Activated CD4-positive, CD25-positive, alpha-beta regulatory T cell (primary cell): ENCODE measurements at places on chromosomes 5 and 9.

DNA sequence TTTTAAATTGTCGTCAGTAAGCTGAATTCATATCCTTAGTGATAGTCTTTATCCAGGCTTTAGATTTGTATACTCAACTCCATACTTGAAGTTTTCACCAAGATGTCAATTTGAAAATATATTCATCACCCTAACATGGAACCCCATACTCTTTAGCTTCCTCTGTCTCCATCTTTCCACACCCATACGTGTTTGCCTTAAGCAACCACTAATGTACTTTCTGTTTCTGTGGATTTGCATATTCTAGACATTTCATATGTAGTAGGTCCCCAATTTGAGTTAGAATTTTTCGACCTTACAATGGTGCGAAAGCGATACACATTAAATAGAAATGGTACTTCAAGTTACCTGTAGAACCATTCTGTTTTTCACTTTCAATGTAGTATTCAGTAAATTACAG lies 65.2 kb downstream of the NSD1 start:
- no peak for DNase-seq

DNA sequence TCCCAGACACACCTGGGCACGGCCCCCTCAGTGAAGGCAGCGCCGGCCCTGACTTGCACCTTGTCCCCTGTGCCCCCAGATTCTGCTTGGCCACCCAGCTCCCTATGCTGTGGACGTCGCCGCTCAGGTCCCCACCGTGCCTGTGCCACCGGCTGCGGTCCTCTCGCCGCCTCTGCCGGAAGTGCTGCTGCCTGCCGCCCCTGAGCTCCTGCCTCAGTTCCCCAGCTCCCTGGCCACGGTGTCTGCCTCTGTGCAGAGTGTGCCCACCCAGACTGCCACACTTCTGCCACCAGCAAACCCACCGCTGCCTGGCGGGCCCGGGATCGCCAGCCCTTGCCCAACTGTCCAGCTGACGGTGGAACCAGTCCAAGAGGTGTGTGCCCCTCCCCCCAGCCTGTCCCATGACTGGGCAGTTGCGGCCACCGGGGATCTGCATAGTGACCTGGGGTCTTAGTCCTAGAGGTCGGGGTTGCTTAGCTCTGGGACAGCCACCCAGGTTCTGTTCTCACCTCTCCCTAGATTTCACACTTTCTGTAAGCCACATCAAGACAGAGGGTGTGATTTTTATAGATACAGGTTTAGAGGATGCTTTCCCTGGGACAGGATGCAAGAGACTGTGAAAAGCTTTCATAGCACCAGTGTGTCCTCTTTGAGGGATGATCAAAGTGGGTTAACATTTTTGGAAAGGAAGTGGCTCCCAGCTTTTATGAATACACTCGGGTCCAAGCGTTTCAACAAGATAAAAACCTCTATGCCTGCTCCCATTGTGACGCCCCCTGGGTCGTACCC lies 78.0 kb downstream of the WNK2 start:
- DNase-seq: no peak

- no peak for DNase-seq
Measured at GRCh38 chr5:58183078-58183785, 276.7 kb downstream of the PLK2 start.

- no peak for DNase-seq
Measured at GRCh38 chr9:93814077-93814956, 140.8 kb downstream of the BARX1 start.

GRCh38 chr9:24011009-24011717 lies 185.1 kb upstream of the ELAVL2 start:
- DNase-seq: no peak

DNA sequence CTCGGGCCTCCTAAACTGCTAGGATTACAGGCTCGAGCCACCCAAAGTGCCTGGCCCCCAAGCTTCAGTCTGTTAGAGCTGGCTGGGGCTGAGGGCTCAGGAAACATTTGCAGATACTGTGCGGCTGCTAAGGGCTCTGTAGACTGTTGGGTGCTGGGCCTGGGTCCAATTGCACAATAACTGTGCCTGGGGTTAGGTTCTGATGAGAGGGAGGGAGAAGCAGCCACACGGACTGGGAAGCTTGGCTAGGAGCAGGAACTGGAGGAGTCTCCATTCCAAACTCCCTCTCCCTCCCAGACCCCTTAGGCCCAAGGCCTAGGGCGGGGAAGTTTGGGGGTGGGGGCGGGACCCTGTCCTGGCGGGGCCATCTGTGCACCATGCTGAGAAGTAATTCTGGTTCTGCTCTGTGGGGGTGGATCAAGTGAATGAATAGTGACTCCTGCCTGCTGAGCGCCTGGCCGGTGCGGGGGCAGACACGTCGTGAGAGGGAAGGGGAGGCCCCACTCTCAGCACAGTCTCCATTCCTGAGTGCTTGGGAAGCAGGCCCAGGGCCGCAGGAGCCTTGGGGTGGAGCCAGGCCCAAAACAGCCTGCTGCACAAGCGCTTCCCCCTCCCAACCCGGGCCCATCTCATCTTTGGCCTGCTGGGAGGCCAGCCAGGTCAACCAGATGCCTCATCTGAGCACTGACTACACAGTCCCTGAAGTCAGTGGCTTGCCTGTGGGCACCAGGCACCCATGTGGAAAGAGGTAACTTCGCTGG lies 1.5 kb downstream of the ASS1 start:
- DNase-seq: no peak

DNA sequence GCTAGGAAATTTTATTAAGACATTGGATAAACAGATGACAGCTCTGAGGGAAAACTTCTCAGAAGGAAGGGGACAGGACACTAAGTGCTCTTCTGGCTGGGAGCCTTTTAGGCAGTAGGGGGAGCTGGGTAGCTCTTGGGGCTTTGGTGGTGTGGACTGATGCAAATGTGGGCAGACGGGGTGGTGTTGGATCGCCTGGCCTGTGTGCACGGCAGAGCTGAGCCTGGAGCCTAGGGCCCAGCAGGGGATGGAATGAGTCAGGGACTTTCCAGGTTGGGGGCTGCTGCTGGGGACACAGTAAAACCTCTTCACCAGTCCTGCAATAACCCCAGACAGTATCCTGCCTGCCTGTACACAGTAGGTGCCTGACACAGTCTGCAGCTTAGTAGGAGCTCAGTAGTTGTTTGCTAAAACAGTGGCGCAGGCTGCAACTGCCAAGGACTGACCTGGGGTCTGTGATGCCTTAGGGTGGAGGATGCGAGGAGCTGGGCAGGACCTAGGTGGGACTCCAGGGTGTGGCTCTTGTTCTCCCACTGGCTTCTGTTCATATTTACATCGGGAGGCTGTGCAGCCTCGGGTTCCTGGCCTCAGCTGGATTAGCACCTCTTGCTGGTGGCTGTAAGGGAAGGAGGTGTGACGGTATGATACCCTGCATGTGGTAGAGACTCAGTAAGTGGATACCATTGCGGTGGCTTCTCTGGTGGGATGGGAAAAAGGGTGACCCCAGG lies 83.8 kb downstream of the DAB2IP start:
- DNase-seq: no peak

- DNase-seq: peak; percentile 51
Measured at GRCh38 chr9:114662081-114662989, 4.7 kb upstream of the TEX53 start.

GRCh38 chr5:83253720-83254119 lies 176.4 kb downstream of the XRCC4 start:
- DNase-seq: no peak

- no peak for DNase-seq
Measured at GRCh38 chr9:132631280-132631679, 38.5 kb downstream of the DDX31 start.

DNA sequence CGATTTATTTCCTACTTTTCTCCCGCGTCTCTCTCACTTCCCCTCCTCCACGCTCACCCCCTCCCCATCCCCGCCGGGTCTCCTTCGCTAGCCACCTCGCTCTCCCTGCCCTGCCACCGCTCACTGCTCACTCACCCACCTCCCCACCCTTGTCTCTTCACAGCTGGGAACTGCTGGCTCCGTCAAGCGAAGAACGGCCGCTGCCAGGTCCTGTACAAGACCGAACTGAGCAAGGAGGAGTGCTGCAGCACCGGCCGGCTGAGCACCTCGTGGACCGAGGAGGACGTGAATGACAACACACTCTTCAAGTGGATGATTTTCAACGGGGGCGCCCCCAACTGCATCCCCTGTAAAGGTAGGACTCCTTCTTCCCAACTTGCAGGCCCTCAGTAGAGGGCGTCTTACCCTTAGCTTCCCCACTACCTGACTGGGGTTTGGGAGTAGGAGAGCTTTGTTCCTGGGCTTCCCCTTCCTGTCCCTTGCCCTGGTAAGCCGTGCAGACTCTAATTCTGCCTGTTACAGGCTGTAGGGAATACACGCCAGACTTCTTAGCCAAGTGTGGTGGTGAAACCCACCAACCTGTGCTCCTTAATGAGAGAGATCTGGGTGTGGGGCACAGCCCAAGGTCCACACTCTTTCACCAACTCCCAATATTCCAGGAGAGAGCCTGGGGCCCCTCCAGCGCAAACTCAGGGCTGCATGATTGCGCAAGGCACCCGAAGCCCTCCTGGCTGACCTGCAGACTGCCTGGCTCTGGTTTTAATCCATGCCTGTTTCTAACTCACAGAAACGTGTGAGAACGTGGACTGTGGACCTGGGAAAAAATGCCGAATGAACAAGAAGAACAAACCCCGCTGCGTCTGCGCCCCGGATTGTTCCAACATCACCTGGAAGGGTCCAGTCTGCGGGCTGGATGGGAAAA lies 2.5 kb downstream of the FST start:
- DNase-seq: no peak

- DNase-seq: no peak
Measured at GRCh38 chr9:126411225-126411947, 84.8 kb downstream of the MVB12B start.

DNA sequence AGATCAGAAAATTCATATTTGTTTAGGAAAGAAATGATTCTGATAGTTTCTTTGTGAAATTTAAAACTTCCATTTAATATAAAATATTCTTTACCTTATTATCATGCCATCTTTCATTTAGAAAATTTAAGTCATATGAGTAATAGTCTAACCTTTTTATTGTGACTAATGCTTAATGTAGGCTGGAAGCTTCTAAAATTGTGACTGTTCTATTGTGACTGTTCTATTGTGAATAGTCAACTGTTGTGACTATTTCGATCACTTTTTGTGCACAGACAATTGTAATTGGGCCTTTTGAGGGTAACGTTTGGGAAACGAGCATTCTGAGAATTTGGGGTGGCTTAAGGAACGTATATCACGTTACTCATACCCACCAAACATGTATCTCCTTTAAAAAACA lies 100.0 kb downstream of the PARP8 start:
- DNase-seq: no peak

- no peak for DNase-seq
Measured at GRCh38 chr5:32358611-32359010, 45.9 kb upstream of the MTMR12 start.

GRCh38 chr5:137403869-137404268 lies 95.3 kb downstream of the SPOCK1 start:
- DNase-seq: no peak

DNA sequence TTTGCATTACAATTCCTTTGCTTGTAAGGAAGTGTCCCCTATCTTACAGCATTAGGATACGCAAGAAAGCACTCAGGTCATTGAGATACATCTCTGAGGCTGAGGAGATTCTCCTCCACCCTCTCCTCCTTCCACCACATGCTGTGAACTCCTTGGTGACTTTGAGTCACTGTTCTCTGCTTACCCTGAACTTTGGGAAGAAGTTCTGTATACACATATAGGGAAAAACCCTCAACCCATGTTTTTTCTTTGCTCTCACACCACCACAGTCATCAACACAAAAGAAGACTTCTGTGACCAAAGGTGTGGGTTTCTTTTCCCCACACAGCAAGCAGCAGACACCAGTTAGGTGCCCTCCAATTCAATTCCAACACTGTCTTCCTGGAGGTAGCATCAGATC lies 38.1 kb downstream of the CNOT6 start:
- DNase-seq: no peak

- no peak for DNase-seq
Measured at GRCh38 chr5:53331463-53331862, 149.0 kb upstream of the FST start.

- DNase-seq: no peak
Measured at GRCh38 chr9:120593955-120594277, 13.9 kb upstream of the CDK5RAP2 start.

DNA sequence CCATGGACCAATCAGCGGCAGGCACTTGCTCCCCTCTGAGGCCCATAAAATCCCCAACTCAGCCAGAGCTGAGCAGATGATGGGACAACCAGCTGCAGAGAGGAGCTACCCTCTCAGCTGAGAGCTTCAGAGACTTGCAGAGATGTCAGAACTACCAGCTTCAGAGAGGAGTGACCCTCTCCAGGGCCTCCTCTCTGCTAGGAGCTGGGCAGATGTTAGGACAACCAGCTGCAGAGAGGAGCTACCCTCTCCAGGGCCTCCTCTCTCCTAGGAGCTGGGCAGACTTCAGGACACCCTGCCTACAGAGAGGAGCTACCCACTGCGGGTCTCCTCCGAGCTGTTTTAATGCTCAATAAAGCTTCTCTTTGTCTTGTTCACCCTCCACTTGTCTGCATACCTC lies 3.0 kb upstream of the AUH start:
- DNase-seq: no peak

DNA sequence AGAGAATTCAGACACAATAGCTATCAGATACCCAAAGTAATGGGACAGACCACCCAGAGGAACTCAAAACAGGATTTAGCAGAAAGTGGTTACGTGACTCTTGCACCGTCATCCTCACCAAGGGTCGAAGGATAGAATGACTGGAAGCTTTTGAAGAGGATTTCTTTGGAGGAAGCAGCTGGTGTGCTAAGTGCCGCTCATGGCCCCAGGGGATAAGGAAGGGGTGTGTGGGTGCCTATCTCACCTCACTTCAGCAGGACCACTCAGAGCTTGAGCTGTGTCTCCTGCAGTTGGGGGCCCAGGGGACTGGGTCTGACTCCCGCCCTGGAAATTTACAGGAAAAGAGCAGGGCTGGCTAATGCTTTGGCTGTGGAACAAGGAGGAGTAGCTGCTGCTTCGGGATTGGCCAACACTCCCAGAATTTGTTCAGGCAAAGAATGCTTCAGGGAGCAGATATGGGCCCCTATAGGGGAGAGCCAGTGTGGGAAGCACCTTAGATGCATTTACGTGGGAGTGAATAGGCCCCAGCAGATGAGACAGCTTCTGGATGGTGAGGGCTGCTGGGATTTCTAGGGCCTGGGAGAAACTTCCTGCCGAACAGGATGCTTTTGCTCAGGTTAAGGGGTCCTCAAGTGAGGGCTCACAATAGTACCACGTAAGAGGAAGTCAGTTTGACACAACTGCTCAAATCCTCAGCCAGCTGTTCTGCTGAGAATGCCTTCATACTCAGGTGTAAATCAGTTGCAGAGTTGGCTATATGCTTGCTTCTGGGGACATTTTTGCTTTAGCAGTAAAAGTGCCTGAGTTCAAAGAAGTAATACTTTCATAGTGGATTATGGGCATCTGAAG lies 29.1 kb upstream of the TOMM5 start:
- DNase-seq: no peak

- no peak for DNase-seq
Measured at GRCh38 chr9:92590377-92590776, 54.6 kb upstream of the ECM2 start.

- no peak for DNase-seq
Measured at GRCh38 chr5:1736065-1736464, 63.6 kb downstream of the MRPL36 start.

GRCh38 chr5:143318270-143318669 lies 85.2 kb downstream of the NR3C1 start:
- no peak for DNase-seq
